ENCODE measurements at places on chromosomes 2 and 18. TPM values are rescaled to one million over a fixed set of nuclear protein-coding genes. Genes with fewer than 3 reads are reported as not detected.

MYO3B gene
- 0.35 TPM for total RNA-seq

CTIF gene
- 12.9 TPM for total RNA-seq

CNDP1 gene
- not detected for total RNA-seq

ALPG gene
- not detected for total RNA-seq

B4GALT6 gene
- 7.4 TPM for total RNA-seq

RAB12 gene
- total RNA-seq = 42.1 TPM

CCDC102B gene
- total RNA-seq = 0.17 TPM

DNA sequence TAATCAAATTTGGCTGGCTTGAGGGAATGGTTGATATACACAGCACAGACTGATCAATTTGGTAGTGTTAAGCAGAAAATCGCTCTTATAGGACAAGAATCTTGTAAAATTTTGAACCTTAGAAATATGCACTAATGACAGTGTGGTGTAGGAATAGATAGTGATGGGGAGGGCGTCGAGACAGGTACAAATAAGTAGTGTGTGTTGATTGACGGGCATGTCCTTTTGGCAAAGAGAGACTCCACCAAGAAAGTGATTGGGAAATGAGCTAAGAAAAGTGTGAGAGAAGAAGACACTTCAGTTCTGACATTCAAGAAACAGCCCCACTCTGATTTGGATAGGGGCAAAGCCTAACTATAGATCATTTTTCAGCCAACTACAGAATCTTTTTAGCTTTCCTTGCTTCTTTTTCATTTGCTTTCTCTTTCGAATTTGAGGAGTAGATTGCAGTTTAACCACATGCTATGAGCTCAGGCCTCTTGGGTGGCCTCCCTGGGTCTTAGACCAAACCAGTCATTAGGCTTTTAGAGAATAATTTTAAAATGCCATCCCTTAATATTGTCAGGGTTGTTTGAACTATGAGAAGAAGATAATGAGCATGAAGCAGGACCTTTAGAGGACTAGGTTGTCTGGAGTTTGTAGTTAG, 127.1 kb downstream of the CERS6 start:
- DNase-seq = no peak

- DNase-seq = no peak
Observed at GRCh38 chr2:189175869-189176433, 3.6 kb downstream of the COL5A2 start.

DNA sequence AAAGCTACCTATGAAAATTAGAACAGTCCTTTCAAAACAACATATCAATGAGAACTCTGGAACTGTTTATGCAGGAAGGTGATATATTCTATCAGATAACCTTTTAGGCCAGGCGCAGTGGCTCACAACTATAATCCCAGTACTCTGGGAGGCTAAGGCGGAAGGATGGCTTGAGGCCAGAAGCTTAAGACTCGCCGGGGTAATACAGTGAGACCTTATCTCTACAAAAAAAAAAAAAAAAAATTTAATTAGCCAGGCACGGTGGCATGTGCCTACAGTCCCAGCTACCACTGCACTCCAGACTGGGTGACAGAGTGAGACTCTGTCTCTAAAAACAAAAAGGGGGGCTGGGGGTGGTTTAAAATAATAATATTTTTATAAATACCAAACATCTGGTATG, 77.9 kb downstream of the OSBPL1A start:
- no peak for DNase-seq

Data from epithelial cell of proximal tubule (primary cell).